ENCODE measurements at places on chromosomes 6 and 20.

GRCh38 chr6:14129575-14129974 lies 12.0 kb downstream of the CD83 start:
- DNase-seq = no peak

GRCh38 chr6:34580707-34581560 lies 24.8 kb upstream of the SPDEF start:
- DNase-seq = no peak

DNA sequence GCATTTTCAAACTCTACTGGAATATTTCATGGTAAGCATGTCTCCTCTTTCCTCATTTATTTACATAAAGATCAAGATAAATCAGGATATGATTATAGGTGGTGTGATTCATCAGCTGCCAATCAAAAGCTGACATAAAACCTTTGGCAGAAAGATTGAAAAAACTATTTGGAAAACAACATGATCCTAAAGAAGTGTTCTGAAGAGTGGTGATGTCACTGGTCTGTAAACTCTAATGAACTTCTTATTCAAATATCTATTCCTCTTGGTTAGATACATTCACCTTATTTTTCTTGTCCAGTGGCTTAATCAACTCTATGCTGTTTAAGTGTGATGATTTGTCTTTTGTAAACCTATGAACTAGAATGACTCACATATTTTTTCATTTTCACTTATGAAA lies 535.5 kb upstream of the CITED2 start:
- DNase-seq = no peak

GRCh38 chr6:128964233-128964755 lies 81.4 kb downstream of the LAMA2 start:
- DNase-seq = no peak

DNA sequence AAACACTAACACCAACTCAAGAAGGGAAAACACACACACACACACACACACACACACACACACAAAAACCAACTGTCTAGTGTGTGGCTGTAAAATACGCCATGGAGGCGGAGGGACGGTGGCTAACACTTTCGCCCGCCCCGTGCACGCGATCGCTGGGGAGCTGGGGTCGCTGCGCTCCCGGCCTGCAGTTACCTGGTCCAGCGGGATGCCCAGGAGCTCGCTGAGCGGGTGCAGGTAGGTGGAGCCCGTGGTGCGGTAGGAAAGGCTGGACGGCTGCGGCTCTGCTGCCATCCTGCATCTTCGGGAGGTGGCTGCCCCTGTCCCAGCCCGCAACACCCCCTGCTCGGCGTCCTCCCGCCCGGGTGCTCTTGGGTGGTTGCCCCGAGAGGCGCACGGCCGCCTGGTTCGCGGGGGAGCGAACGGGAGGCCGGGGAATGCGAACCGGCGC lies 303 bp downstream of the MBOAT1 start:
- DNase-seq = no peak

GRCh38 chr6:45454008-45454911 lies 76.5 kb upstream of the SUPT3H start:
- DNase-seq = no peak

DNA sequence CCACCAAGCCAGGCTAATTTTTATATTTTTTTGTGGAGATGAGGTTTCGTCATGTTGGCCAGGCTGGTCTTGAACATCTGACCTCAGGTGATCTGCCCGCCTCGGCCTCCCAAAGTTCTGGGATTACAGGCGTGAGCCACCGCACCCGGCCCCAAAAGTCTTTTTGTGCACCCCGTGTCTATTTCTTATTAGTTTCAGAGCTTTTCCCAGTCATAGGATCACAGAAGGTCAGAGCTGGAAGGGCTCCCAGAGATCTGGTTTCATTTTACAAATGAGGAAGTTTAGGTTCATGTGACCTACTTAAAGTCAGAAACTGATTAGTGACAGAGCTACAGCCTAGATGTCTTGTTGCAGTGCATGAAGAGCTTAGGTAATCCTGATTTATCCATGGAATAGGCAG lies 1.6 kb upstream of the OGFRL1 start:
- DNase-seq = no peak

DNA sequence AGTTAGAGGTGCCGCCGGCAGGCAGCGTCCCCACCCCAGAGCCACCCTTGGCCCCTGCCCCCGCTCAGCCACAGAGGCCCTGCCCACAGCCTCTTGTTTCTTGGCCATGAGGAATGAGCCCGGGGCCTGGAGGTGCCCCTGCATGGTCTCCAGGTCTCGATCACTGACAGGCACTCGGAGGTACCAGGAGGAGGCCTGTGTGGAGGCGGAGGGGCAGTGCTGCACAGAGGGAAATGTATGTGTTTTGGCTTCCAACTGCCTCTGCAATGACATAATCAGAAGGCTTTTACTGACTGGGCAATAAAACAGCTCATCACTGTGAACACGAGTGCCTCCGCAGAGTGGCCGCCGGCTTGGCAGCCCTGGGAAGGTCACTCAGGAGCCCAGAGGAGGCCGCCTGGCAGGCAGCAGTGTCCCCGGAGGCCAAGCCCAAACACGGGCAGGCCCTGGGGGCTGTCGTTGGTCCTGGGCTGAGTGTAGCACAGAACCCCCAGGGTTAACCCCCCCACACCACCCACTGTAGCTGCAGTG lies 61.1 kb upstream of the GATA5 start:
- no peak for DNase-seq

All from stimulated activated CD4-positive, alpha-beta T cell treated with anti-CD3 and anti-CD28 coated beads, Interleukin-1b, Interleukin-23, amount 100 ng/mL, for 4 hours (primary cell).